Dermis blood vessel endothelial cell (primary cell): ENCODE measurements at places on chromosomes 3 and 15. TPM values are rescaled to one million over a fixed set of nuclear protein-coding genes. Genes with fewer than 3 reads are reported as not detected.

Gene SLC22A14
- total RNA-seq, result 0.17 TPM in 1 of 2 replicates, not detected in the other

Gene PGBD4
- total RNA-seq, result 1.2 and 1.3 TPM in 2 replicates

Gene ILDR1
- total RNA-seq, result not detected in 2 replicates

Gene CTXN2
- not detected in 2 replicates for total RNA-seq

Gene MFAP1
- 36.1 and 41.1 TPM in 2 replicates for total RNA-seq

Gene CCDC39
- total RNA-seq, result under 0.01 and 0.34 TPM in 2 replicates

Gene TRPC1
- total RNA-seq, result 7.2 and 14.0 TPM in 2 replicates

Gene THRB
- 0.23 and 0.34 TPM in 2 replicates for total RNA-seq

Gene NME9
- total RNA-seq, result not detected in 2 replicates

Gene SNX22
- total RNA-seq, result 0.23 and 0.34 TPM in 2 replicates
